ENCODE measurements at places on chromosomes 6 and 20.

DNA sequence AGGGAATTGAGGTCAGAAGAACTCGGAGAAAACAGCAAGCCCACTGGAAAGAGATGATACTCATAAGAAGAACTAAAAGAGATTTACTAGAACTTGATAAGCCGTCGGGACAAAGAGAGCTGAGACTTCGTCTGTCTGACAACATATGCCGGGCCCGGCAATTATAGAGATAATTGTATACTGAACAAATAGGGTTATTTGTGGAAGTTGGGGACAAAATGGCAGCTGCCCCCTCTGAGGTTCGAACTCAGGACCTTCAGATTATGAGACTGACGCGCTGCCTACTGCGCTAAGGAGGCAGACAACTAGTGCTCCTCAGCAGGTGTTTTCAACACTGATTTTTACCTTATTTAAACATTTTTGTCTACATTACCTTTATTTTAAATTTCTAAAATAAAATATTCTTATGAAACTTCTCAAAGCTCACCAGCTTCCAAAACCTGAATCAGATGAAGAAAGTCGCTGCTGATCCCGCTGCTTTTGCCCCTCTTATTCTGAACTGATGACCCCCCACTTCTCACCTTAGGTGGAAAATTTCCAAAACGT is 29.3 kb upstream of the TRIM27 start:
- DNase-seq: peak; percentile 46

- no peak for DNase-seq
Observed at GRCh38 chr6:163123098-163123497, 291.4 kb upstream of the QKI start.

DNA sequence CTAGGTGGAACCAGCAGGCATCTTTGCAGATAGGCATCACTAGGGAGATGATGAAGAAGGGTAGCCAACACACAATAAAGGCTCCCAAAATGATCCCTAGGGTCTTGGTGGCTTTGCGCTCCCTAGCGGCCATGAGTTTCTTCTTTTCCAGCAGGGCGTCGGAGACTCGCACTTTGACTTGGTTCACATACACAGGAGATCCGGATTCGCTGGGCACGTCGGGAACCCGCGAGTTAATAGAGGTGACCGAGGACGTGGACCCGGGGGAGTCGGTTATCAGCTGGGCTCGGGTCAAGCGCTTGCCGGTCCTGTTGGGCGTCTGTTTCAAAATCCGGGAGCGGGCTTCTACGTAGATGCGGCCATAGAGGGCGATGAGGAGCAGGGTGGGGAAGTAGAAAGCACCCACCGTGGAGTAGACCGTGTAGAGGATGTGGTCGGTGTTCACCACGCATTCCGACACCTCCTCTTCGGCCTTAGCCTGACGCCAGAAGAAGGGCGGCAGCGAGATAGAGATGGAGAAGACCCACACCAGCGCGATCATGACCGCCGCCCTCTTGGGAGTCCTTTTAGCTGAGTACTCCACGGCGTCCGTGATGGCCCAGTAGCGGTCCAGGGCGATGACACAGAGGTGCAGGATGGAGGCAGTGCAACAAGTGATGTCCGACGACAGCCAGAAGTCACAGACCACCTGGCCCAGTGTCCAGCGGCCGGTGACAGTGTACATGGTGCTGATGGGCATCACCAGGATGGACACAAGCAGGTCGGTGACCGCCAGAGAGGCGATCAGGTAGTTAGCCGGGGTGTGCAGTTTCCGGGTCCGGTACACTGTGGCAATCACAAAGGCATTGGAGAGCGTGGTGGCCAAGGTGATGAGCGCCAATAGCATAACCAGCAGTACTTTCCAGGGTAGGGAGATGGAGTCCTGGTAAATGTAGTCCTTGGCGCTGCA is 658 bp downstream of the HTR1B start:
- DNase-seq: no peak

DNA sequence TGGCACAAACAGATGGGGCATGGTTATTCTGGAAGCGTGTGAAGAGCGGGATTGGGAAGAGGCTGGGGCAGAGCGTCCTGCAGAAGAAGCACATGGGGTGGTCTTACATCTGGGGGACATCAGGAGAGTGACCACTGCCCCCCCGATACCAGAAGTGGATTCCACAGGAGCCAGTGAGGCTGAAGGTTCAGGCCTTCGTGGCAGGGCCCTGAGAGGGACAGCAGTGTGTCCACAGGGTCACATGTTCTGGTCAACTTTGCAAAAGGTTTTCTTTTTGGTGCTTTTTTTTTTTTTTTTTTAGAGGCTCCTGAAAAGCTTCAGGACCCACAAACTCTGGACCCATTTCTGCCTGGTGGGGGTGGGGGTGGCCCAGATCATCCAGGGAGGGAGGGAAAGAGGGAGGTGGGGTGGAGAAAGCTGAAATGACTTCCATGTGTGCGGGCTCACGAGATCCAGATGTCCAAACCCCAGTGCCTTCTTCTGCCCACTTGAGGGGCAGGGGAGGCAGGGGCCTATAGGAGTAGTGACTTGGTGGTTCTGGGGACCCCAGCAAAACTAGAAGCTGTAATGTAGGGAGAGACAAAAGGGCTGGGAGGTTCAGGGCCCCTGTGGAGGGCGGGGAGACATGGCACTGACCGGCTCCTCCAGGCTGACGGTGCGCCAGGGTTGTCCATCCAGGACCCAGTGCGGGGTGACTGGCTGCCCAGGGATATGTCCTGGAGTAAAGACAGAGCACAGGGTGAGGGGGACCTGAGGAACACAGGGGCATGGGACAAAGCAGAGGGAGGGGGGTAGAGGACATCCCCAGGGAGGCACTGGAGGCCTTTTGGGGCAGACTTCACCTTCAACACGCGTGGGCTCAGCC is 2.7 kb downstream of the ADAM33 start:
- DNase-seq: no peak

DNA sequence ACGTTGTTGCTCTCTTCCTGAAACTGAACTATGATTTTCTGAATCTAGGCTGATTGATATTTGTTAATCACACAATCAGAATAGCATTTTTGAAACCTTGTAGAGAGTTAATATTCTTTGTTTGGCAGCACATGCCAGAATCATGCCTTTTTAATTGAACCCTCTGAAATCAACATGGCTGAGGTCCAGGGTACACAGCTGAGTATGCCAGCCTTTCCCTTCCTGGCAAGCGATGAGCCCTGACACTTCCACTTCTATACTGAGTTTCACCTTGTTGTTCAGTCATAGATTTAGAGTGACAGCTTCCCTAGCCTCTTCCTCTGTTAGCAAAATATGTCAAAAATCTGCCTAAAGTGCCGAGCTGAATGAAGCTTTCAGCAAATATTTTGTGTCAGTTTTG is 6.8 kb downstream of the HDDC2 start:
- no peak for DNase-seq

- no peak for DNase-seq
Observed at GRCh38 chr6:68053805-68054373, 581.2 kb upstream of the ADGRB3 start.

GRCh38 chr20:41424546-41424945 is 57.9 kb upstream of the EMILIN3 start:
- DNase-seq: no peak

GRCh38 chr20:59820204-59821041 is 113.0 kb downstream of the SYCP2 start:
- DNase-seq: no peak

GRCh38 chr20:63167026-63167917 is 48.7 kb downstream of the YTHDF1 start:
- DNase-seq: no peak

DNA sequence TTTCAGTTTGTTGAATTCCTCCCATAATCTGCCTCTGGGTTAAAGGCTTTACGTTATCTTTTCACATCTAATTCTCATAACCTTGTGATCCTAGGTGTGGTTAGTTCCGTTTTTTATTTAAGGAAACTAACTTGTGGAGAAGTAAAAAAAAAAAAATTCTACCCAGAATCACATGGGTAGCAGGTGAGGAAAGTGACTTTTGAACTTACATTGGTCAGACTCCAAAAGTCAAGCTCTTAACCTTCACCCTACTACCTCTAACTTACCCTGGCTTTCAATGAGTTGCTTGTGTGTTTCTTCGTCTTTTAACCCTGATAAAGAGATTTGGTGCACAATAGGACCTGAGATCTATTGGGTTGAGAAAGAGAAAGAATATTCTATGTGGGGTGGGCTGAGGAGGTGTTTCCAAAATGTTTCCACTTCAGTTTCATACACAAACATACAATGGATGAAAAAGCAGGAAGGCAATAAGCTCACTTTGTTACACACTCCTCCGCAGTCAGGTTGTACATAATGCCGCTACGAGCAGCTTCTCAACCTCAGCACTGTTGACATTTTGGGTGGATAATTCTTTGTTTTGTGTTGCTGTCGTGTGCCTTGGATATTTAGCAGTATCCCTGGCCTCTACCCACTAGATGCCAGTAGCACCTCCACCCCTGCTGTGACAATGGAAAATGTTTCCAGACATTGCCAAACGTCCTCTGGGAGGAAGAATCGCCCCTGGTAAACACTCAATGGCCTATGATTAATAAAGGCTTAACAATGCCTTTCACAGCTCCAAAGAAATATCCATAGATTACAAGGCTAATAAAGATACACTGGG is 193.0 kb upstream of the ZNF217 start:
- no peak for DNase-seq

DNA sequence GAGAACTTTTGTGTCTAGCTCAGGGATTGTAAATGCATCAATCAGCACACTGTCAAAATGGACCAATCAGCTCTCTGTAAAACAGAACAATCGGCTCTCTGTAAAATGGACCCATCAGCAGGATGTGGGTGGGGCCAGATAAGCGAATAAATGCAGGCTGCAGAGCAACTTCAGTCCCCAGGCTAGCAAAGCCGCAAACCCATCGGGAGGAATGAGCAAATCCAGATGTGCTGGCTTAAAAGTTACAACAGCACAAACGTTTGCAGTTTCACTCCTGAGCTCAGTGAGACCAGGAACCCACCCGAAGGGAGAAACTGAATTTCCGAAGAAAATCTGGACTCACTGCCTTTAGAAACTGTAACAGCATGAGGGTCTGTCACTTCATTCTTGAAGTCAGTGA is 21.9 kb upstream of the MBOAT1 start:
- no peak for DNase-seq

Measured in stimulated activated CD4-positive, alpha-beta T cell treated with anti-CD3 and anti-CD28 coated beads, Interleukin-1b, Interleukin-23, amount 100 ng/mL, for 1 hour (primary cell).